ENCODE measurements at places on chromosomes 12 and 14.
A peak's percentile ranks its signal among the peaks of the same experiment; 100 is the strongest.

DNA sequence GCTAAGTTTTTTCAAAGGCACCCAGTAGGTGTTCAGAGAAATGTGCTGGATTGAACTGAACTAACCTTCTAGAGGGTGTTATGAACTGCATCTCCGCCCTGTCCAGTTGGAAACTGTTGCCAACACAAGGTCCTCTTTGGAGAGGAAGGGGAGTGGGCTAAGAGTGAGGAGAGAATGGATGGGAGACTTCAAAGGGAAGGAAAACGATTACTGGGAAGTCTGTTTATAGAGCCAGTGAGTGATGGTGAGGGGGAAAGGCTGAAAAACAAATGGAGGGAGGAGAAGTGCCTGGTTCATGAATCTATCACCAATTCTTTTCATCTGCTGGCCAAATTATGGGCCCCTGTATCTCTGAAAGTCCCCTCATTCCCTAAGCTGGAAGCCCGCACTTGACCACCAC, 86.0 kb upstream of the TBX5 start:
- no peak for DNase-seq

- DNase-seq: no peak
Observed at GRCh38 chr12:9115731-9116559, at the start of gene A2M. Gene A2M, minus strand, starts transcription at chr12:9115919. Its CDS starts 70 bp downstream, at chr12:9115849.

DNA sequence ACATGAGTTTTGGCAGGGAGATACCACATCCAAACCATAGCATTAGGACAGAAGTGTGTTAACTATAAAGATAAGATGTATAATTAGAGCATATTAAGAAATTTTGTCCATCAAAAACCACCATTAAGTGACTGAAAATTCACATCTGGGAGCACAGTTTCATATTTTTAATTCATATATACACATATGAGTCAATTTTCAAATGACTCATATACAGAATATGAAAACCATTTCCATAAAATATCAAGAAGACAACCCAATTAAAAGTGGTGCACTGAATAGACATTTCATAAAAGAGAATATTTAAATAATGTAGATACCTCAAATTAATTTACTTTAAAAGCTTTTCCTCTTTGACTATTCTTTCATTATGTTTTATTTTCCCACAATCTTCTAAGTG, 25.3 kb downstream of the MUCL1 start:
- DNase-seq: no peak

DNA sequence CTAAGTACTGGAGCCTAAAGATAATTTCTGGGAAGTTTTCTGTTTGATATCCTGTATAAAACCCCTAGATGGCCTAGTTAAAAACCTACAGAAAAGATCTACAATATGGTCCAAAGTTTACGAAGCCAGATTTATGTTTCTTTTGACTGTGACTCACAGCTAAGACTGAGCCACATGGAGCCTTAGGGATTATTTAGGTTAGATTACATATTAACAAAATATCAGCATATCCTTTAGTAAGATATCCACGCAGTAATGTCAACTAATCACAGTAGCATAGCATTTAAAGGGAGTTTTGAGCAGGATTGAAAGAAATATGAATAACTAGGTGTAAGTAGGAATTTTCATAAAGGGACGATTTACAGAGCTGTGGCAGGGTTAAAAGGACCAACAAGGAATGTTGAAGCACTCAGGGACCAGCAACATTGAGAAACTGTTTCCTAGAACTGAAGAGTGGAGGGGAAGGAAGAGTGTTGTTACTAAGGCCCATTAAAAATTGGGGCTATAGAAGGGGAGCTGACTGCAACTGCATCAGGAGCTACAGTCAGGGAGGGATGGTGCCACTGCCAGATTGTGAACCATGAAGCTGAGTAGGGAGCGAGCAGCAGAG, 155.5 kb downstream of the DACT1 start:
- DNase-seq: no peak

GRCh38 chr12:80187660-80188090, 88.3 kb downstream of the OTOGL start:
- no peak for DNase-seq

- DNase-seq: no peak
Observed at GRCh38 chr14:88553886-88554456, 836 bp downstream of the PTPN21 start.

GRCh38 chr12:111842556-111843396, 748 bp downstream of the MAPKAPK5 start:
- peak; percentile 23 for DNase-seq

DNA sequence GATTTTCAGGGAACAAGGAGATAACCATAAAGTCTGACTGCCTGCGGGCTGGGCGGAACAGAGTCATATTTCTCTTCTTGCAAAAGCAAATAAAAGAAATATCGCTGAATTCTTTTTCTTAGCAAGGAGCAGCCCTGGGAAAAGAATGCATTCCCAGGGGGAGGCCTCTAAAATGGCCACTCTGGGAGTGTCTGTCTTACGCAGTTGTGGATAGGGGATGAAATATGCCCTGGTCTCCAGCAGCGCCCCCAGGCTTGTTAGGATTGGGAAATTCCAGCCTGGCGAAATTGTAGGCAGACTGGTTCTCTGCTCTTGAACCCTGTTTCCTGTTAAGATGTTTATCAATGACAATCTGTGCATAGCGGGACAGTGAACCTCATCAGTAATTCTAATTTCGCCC, 40.5 kb downstream of the PCNX1 start:
- no peak for DNase-seq

DNA sequence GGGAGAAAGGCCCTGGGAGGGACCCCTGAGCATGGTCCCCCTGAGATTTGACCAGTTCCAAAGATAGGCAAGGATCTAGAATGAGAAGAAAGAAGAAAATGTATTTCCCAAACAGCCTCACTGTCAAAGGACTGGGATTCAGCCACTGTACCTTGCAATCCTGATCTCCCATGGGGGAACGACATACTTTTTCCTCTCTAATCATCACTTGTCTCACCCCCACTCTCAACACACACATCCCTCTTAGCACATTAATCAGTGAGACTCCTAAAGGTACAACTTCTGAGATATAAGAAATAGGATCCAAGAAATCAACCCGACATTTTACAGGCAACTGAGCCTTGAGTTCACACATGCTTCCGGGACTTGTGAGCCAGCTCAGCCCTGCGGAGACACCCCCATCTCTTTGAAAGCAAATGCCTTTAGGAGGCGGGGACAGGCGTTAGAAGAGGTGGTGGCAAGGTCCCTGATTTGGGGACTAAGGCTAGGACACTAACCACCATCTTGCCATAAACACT, 1.4 kb downstream of the MAP3K9 start:
- DNase-seq: no peak

DNA sequence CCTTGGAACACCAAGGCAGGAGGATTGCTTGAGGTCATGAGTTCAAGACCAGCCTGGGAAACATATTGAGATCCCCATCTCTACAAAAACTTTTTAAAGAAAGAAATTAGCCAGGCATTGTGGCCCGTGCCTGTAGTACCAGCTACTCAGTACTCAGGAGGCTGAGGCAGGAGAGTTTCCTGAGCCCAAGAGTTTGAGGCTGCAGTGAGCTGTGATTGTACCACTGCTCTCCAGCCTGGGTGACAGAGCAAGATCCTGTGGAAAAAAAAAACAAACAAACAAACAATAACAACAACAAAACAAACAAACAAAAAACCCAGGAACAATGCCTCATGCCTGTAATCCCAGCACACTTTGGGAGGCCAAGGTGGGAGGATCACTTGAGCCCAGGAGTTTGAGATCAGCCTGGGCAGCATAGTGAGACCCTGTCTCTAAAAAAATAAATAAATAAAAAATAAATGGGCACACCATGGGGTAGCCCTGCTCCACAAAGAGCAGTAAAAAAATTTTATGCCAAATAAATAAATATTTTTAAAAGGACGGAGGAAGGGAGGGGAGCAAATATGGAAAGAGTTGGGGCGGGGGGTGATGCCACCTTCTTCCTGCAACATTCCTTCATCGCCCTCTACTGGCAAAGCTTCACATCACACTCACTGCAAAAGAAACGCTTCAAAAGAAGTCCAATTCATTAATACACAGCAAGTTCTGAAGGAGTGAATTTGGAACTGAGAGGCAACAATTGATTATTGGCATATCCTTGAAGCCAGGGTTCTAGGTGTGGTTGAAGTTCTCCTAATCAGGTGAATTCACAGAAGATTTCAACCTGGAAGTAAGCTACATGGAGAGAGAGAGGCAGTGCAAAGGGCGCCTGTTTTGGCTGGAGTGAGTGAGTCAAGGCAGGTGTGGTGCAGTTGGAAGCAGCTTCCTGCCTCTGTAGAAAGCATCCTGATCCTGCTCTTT, 8.8 kb upstream of the GNPTAB start:
- DNase-seq: peak; percentile 78

DNA sequence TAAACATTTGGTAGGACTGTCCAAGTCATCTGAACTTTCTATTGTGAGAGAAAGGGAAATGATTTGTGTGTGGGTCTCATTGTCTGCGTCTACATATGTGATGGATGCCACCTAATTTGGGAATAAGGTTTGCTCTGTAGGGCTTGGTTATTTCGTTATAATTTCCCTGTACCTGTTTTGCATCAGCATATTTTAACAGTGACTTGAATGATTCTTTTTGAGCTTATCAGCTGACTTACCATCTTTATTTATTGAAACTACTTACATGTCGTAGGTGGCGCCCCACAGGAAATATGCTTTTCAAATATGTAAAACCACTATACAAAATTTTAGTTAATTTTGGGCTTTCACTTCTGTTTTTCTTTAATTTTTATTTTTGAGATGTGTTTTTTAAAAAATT, 56.5 kb upstream of the BCAT1 start:
- DNase-seq: no peak

- DNase-seq: no peak
Observed at GRCh38 chr14:60544659-60545058, 35.7 kb downstream of the SIX6 start.

GRCh38 chr14:42931308-42931707, 1324.6 kb downstream of the LRFN5 start:
- no peak for DNase-seq

- DNase-seq: no peak
Observed at GRCh38 chr12:4956968-4957367, 47.3 kb downstream of the KCNA1 start.

- DNase-seq: peak; percentile 89
Observed at GRCh38 chr14:76773188-76773885, 12.1 kb downstream of the VASH1 start.

- no peak for DNase-seq
Observed at GRCh38 chr14:104283197-104284106, 145.1 kb downstream of the KIF26A start.

DNA sequence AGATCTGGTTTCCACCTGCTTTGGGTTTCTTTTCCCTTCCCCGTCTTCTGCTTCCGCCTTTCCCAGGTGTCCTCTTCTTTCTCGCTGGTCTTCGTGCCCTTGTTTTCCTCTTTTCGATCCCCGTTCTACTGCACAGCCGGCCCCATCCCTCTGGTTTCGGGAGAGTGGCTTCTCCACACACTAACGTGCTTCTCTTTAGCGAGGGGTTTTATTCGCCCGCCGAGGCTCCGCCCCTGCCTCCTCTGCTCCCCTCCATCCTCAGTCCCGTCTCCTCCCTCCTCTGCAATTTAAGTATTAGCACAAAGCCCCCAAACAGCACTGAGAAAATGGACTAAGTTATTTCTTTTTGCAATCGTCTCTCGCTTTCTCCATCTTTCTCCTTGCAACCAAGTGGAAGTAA, at the start of gene SLC7A8:
Gene SLC7A8 (minus strand): TSS at position 182 of the 400 bp plus-strand sequence. CDS start 746 bp downstream, outside the sequence.
- DNase-seq: peak; percentile 68

DNA sequence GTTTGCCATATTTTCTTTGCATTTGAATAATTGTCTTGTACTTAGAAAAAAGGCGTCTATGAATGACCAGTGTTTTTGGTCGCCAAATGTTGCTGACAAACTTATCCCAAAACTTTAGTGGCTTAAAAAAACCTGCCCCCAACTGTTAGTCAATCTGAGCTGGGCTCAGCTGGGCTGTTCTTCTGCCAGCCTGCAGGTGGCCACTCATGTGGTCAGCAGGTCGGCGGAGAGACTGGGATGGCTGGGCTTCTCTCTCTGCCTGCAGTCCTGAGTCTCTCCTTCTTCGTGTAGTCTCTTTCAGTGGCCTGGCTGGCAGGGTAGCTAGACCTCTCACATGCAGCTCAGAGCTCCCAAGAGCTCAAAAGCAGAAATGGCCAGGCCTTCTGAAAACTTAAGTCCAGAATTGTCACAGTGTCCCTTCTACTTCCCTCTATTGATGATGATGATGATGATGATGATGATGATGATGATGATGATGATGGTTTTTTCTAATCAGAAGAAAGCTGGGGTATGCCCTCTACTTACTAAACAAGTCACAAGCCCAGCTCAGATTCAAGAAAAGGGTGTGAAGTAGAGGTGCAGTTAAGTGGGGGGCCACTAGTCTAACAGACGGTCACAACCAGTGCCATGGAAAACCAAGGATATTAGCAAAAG, 87.9 kb downstream of the PTPN11 start:
- DNase-seq: no peak

- DNase-seq: no peak
Observed at GRCh38 chr14:67424539-67424938, 12.6 kb upstream of the PLEK2 start.

DNA sequence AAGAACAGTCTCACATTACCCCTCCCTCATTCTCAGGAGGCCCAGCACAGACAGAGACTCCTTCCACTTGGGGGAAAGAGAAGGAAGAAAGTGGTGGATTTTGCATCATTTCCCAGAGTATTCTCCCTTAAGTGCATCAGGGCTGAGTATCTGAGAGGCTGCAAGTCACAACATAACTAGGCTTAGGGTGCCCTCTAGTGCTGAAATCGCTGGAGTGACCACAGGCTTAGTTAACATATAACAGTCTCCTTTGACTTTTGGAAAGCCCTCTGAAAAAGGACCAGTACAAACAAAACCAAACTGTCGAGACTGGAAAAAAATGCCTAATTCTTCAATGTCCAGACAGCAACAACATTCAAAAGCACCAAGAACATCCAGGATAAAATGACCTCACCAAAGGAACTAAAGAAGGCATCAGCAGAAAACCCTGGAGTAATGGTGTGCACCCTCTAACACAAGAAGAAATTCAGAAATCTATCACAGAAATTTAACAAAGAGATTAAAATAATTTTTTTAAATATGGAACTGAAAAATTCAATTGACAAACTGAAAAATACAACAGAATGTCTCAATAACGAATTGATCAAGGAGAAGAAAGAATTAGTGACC, 412.3 kb downstream of the RPS29 start:
- DNase-seq: peak; percentile 56

DNA sequence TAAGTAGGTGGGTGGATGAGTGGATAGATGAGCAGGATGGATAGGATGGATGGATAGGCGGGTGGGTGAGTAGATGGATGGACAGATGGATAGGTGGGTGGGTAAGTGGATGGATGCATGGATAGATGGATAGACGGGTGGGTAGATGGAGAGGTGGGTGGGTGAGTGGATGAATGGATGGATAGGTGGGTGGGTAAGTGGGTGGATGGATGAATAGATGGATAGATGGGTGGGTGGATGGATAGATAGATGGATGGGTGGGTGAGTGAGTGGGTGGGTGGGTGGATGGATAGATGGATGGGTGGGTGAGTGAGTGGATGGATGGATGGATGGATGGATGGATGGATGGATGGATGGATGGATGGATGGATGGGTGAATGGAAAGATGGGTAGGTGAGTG, 221.7 kb upstream of the NOS1 start:
- DNase-seq: no peak
